PC-9 (cell line): ENCODE measurements at places on chromosomes 16 and 17. TPM values are rescaled to one million over a fixed set of nuclear protein-coding genes. Genes with fewer than 3 reads are reported as not detected.

GRCh38 chr16:88576307-88576706 lies 6.1 kb downstream of the ZC3H18 start:
- DNase-seq, result no peak

DNA sequence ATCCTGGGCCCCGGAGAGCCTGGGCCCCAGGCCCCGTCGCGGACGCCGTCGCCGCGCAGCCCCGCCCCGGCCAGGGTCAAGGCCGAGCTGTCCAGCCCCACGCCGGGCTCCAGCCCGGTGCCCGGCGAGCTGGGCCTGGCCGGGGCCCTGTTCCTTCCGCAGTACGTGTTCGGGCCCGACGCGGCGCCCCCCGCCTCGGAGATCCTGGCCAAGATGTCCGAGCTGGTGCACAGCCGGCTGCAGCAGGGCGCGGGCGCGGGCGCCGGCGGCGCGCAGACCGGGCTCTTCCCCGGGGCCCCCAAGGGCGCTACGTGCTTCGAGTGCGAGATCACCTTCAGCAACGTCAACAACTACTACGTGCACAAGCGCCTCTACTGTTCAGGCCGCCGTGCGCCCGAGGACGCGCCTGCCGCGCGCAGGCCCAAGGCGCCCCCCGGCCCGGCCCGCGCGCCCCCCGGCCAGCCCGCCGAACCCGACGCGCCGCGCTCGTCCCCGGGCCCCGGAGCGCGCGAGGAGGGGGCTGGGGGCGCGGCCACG lies 36.8 kb upstream of the ZC3H18 start:
- DNase-seq, result no peak

GRCh38 chr16:72946474-72947194 lies 101.3 kb downstream of the ZFHX3 start:
- no peak for DNase-seq

DNA sequence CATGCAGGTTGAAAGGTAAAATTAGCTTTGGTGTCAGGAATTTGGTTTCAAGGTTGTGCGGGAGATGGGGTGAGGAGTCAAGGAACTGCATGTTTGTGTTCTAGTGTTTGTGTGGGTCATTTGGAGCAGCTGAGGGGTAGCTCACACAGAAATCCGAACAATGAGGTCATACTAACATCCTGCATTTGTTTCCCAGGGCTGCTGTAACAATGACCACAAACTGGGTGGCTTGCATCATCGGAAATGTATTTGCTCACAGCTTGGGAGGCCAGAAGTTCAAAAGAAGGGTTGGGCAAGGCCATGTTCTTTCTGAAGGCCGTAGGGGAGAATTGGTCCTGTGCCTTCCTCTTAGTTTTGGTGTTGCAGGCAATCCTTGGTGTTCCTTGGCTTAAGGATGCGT lies 287.4 kb downstream of the HAPSTR1 start:
- no peak for DNase-seq

- no peak for DNase-seq
Observed at GRCh38 chr16:48479955-48480354, 94.7 kb upstream of the SIAH1 start.

GRCh38 chr17:43983515-43984411 lies 20.7 kb upstream of the NAGS start:
- no peak for DNase-seq

GRCh38 chr16:82524976-82525375 lies 101.8 kb upstream of the CDH13 start:
- no peak for DNase-seq

MGAT5B gene
- 13.9 and 14.3 TPM in 2 replicates for total RNA-seq

DNA sequence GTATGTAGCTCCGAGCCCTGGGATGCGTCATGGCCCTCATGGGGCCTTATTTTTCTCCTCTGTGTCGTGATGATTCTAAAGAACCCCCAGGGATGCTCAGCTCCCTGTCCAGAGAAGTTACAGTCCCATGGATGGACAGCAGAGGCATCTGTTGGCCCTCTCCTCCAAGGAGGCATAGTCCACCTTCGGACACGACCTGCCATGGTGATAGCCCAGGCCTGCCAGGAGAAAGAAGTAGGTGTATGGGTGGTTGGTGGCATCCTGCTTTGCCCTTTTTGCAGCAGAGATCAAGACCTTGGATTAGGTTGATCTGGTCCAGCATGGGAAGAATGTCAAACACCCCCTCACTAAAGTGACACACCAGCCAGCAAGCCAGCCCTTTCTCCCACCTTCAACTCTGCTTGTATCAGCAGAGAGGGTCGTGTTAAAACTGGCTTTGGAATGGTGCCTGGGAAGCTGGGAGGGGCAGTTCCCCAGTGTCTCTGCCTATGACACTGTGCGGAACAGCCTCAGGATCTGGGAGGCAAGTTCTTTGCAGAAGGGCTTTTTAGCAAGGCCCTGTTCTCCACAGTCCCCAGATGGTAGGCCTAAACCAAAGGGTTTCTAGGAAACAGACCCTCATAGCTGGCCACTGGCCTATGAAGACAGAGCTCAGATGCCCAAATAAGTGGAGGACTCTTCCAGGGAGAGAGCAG lies 259.9 kb upstream of the RPL38 start:
- no peak for DNase-seq

GRCh38 chr16:21673469-21673868 lies 9.7 kb downstream of the OTOA start:
- DNase-seq, result no peak
